Fibroblast of skin of scalp (primary cell): ENCODE measurements at places on chromosomes 7 and 10.
A peak's percentile ranks its signal among the peaks of the same experiment; 100 is the strongest.

- DNase-seq: peak; percentile 15
These were observed 38.0 kb downstream of the USP6NL start for GRCh38 chr10:11573497-11573896.

DNA sequence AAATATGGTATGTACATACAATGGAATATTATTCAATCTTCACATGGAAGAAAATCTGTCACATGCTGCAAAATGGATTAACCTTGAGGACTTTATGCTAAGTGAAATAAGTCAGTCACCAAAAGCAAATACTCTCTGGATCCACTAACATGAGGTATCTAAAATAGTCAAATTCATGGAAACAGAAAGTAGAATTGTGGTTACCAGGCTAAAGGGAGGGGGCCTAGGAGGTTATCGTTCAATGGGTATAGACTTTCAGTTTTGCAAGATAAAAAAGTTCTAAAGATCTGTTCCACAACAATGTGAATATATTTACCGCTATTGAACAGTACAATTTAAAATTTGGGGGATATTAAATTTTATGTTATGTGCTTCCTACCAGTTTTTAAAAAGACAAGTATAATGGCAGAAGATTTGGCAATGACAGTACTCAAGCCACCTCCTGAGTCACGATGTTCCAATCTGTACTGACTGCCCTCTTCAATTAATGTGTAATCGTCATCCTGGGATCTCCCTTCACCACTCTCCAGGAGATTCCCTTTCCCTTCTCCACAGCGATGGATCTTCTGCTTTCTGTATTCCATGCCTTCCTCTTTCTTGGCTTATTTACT, 32.3 kb upstream of the IL6 start:
- DNase-seq: no peak

DNA sequence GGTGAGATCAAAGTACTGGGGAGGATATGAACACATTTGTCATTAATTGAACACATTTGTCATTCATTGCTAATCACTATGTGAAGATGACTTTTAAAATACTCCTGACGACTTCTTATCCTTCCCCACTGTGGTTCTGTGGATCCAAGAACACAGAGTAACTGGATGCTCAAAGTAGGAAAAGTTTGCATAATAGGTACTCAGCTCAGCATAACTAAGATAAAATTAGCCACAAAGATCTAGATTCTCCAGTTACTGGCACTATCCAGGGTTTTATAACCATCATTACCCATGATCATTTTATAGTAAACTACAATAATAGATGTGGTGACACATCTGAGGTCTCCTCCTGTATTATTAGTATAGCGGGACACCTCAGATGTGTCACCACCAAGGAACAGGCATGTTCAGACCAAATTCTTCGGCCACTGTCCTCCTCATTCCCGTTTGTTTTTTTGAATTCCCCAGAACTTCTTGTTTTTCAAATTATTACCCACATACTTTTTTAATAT, 163.6 kb upstream of the LRRTM3 start:
- no peak for DNase-seq

- no peak for DNase-seq
These were observed 14.3 kb downstream of the AQP1 start for GRCh38 chr7:30925913-30926312.

DNA sequence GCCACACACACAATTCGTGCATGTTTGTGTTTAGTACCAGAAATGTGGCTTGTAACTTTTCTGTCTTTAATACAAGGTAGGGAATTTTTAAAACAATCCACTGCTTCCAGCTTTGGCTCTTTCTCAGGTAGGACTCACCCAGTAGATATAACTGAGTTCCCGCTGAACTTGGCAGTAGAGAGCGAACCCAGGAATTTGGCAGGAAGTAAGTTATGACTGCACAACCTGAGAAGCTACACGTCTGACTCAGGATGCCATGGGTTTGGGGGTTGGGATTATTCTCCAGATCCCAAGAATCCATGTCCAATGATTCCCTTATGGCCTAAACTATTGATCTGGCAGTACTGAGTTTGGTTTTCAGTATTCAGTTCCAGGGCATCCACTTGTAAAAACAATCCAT, 499.7 kb downstream of the CALN1 start:
- DNase-seq: no peak

DNA sequence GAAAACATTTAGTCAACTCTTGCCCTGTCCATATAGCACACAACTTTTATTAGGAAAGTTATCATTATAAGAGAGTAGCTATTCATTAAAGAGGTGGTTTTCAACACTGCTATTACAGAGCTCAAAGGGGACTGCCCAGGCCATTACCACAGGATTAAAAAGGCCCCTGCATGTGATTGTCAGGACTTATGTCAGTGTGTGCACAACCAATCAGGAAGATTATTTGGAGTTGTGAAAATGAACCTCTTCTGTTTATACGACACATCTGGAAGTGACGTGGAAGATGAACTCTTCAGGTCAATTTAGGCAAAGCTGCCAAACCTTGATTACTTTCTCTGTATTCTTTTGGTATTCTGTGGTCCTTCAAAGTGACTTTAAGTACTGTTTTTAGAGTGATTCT, 14.7 kb downstream of the CCNY start:
- no peak for DNase-seq

GRCh38 chr7:92621561-92622023, 31.4 kb upstream of the FAM133B start:
- DNase-seq: no peak

- DNase-seq: no peak
These were observed 3.0 kb downstream of the DOCK1 start for GRCh38 chr10:126908225-126908624.

- DNase-seq: no peak
These were observed 74.9 kb downstream of the KAT6B start for GRCh38 chr10:74901301-74901700.

GRCh38 chr7:142762104-142762503, 8.7 kb upstream of the PRSS2 start:
- DNase-seq: no peak

DNA sequence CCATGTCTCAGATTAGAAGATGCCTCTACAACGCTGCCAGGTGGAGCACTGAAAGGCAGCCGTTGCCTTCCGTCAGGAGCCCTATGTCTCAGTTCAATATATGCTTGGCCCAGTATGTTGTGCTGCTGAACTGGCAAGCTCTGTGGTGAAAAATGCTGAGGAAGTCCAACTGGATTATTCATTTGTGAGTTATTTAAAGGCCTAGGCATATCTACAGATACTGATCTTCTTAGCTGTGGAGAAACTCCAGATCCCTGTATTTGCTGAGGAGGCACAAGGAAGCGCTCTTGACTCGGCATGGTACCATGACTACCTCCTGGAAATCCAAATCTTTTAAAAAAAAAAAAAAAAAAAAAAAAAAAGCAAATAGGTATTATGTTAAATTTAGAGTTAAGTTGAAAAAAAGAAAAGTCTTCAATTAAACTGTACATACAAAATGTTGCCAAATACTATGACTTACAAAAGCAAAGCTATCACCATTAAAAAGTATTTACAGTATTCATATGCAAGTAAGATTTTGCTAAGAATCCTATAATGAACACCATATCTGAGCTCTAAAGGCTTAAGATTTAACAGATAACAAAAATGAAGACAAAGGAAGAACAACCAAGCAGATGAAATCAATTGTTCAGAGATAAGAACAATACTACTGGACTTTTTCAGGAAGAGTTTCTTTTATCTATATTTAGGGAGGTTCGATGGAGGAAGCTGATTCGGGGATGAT, 152.4 kb downstream of the GALNT11 start:
- no peak for DNase-seq

DNA sequence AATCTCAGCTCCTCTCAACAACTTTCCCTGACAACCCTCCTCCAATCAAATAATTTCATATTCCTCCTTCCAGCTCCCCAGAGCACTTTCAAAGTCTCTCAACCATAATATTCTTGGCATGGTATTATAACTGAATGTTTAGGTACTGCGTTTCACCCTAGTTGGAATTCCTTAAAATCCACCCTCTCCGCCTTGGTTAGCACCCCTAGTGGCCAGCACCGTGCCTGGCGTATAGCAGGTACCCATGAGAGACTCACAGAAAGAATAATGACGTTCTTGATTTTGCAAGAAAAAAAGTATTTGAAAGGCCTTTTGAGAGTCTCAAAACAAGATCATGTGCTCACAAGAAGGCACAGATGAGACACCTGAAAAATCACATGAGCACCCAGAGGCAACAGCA, 50.9 kb downstream of the GLI3 start:
- no peak for DNase-seq

DNA sequence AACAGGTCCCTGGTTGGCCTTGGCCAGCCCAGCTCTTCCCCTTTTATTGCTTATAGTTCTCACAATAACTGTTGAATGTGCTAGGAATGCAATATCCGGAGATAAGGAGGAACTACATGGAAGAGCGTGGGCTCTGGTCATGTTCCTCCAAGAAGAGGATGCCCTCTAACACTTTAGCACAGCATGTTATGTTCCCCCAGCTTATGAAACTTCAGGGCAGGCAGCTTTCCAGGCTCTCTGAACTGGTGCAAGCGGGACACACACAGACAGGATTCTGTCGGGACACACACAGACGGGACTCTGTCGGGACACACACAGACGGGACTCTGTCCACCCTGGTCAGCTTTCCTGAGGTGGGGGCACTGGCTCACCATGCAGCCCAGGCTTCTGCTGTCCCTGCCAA, 141.6 kb downstream of the PKD1L1 start:
- DNase-seq: no peak
